Neural crest cell (in vitro differentiated cells): ENCODE measurements at places on chromosomes 1 and 21. TPM values are rescaled to one million over a fixed set of nuclear protein-coding genes. Genes with fewer than 3 reads are reported as not detected.

Gene TNNT2
- total RNA-seq, result not detected in 2 replicates

DNA sequence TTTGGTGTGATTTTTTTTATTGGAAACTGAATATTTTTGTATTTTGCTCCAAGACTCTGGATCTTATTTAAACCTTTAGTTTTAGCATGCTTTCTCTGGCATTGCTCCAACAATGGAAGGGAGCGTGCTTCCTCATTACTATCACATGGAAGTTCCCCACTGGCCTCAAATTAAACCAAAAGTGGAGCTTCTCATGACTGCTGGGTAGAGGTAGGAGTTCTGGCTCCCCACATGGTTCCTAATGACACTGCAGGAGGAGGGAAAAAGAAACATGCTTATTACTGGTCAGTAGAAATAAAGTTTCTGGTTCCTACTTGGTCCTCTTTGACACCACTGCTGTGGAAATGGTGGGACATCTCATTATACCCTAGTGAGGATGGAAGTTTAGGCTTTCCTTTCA is 310.5 kb downstream of the PTGER3 start:
- DNase-seq, result no peak

- peak; percentile 28 for DNase-seq
Observed at GRCh38 chr1:178379807-178380206, 117.0 kb downstream of the CLEC20A start.

DNA sequence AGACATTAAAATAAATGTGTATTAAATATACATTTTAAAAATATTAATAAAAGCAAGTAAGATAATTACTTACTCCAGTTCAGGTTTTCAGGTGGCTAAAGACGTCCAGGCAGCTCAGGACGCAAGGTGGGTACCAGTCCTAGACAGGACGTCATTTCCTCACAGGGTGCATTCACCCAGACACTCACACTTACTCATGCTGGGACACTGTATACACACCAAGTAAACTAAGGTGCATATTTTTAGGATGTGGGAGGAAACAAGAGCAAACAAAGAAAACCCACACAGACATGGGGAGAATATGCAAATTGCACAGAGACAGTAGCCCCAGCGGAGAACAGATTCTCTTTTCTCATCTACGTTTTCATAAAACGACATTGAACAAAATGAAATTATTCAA is 457.9 kb downstream of the BRINP3 start:
- no peak for DNase-seq

DNA sequence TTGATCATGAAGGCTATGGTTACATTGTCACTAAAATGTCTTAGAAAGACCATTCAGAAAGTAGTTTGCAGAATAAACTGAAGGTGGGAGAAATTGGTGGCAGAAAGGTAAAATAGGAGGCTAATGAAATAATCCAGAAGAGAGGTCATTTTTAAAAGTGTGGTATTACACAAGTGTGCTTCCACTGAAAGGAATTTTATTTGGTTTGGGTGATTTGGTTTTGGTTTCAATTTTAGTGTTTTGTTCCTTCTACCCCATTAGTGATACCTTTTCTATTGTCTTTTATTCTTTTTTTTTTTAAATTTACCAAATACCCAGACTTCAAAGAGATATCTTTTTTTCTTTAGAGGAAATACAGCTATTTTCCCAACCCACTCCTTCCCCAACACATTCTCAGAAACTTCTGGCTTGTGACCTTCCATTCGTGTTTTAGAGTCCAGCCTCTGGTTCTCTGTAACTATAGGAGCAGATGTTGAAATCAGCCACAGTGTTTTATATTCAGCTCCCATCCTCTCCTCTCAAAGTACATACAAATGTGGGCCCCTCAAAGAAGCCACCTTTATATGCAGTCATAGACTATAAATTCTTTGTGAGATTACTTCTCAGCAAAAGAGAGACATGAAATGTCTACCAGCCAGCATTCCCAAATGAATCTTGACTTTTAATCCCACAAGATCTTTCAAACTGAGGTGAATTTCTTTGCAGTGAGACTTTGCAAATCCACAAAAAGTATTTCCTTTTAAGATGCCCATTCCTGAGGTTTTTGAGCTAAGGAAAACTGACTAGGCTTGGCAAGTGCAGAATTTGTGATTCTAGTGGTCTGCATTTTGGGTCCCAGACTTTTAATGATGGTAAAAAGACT is 42.0 kb upstream of the PALMD start:
- no peak for DNase-seq

Gene GNG4
- total RNA-seq, result 35.2 and 38.2 TPM in 2 replicates

DNA sequence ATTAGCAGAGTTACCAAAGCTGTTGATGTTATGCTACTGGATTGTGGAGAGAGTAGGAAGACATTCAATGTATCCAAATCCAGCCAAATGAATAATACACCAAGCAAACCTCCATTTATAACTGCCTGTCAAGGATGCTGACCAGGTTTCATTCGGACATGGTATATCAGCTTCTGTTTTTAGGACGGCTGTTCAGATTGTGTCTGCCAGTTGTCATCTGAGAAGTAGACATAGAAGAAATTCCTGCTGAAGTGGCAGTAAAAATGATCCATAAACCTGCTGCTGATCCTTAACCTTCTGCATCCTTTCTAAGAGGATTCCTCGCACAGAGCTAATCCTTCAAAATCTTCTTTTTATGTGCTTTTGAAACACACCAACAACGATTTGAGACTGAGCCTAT is 663.6 kb upstream of the PLXNA2 start:
- no peak for DNase-seq

GRCh38 chr1:156775799-156776198 is 8.5 kb downstream of the PRCC start:
- DNase-seq, result no peak

Gene LIN28A
- total RNA-seq, result 445 and 455 TPM in 2 replicates

DNA sequence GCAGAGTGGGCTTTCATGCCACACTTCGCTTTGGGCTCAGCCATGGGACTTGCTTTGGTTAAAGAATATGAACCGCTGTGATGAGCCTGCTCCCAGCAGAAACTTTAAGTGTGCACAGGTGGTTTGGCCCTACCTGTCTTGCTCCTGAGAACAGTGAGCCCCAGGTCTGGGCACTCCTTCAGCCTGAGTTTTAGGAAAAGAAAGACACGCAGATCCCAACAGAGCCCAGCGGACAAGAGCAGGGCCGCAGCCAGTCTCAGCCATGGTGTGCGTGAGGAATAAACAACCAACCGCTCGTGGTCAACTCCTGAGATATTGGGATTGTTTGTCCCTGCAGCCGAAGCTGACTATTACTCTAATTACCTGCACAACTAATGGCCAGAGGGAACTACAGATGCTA is 217.1 kb upstream of the C1orf174 start:
- DNase-seq, result no peak

- DNase-seq, result no peak
Observed at GRCh38 chr21:20611008-20611407, 387.2 kb upstream of the NCAM2 start.

- no peak for DNase-seq
Observed at GRCh38 chr1:235013512-235013911, 115.1 kb downstream of the TOMM20 start.

DNA sequence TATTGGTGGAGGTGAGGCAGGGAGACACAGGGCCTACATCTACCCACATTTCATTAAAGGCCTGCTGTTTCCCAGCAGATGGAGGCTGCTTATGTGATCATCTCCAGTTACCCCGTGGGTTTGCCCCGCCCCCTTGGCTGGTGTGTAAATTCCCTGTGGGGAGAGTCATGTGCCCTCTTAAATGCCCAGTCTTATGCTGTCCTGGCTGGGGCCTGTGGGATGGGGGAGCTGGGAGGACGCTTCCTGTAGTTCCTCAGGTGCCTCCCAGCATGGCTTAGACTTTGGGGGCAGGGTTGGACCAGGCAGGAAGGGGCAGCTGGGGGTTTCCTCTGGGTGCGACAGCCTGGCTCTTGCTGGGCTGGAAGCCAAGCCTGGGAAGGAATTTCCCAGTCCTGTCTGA is 15.5 kb upstream of the CITED4 start:
- DNase-seq, result no peak

Gene HSD3B1
- total RNA-seq, result not detected in 2 replicates

- no peak for DNase-seq
Observed at GRCh38 chr1:145901312-145902021, 8.4 kb downstream of the ITGA10 start.

DNA sequence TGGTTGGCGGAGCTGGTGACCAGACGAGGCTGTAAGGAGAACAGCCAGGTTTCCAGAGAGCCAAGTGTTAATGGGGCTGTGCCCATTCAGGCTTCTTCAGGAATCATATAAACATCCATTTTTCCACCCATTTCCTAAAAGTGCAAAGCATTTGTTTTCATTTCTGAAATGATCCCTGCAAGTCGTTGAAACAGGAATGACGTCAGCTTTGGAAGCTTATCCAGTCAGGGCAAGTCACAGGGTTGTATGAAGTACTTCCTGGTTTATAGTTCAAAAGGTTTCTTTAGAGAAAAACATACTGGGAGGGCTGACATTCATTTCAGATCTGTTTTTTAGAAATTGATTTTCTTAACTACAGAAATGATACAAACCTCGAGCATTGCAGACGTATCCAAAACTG is 29.2 kb downstream of the IGSF5 start:
- no peak for DNase-seq

DNA sequence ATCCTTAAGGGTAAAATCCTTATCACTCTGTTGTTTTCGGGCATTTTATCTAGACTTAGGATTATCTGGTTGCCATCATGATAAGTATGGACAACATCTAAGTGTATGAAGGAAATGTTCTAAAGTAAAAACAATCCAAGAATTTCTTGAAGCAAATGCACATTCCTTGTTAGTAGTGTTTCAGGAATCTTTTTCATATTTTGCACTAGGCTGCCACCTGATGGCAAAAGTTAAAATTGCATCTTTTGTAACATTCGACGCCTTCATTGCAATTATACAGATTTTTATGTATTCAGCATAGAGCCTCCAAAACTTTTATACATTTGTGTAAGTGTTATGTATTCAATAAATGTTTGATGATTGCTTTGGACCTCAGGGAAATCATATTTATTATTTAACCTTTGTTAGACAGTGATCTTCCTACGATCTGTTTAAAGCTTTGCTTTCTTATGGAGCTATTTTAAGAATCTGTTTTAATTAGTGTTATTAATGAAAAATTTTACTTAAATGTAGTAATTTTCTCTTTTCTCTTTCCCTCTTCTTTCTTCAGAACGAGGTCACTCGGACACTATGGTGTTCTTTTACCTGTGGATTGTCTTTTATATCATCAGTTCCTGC is 49.4 kb upstream of the KIAA1614 start:
- peak; percentile 44 for DNase-seq

Gene NR1I3
- not detected in 2 replicates for total RNA-seq

- DNase-seq, result no peak
Observed at GRCh38 chr1:35585281-35585680, 12.2 kb downstream of the TFAP2E start.

DNA sequence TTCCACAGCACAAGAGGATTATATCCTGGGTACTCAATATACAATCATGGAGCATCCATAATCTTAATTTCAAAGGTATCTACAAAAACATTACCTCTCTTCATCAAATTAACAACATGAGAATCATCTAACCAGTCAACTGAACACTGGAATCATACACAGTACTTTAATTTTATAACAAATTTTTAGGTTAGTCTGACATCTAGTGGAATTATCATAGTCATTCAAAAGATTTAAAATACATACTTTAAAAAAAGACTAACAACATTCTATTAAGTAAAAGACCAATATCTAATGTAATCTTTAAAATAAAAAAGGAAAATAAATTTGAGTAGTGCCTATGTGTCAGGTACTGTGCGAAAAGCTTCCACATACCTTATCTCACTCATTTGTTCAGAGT is 16.8 kb upstream of the SH3GLB1 start:
- DNase-seq, result no peak

GRCh38 chr1:13732971-13733667 is 33.1 kb downstream of the PRDM2 start:
- no peak for DNase-seq

DNA sequence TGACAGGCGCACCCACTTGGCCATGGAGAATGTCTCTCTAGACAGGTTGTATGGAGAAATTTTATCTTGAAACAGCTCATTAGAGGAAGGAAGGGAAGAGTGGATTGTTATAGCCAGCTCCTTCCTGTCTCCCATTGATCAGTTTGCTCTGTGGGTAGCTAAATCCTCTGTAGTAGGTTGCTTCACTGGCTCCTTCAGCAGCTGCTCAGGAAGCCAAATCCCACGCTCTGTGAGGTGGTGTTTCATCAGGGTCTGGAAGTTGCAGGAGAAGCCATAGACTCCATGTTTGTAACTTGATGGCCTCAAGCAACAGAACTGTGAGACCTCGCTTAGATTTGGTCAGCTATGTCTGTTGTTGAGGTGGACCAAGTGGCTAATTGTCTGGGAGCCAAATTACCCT is 6.8 kb upstream of the NFYC start:
- DNase-seq, result no peak

DNA sequence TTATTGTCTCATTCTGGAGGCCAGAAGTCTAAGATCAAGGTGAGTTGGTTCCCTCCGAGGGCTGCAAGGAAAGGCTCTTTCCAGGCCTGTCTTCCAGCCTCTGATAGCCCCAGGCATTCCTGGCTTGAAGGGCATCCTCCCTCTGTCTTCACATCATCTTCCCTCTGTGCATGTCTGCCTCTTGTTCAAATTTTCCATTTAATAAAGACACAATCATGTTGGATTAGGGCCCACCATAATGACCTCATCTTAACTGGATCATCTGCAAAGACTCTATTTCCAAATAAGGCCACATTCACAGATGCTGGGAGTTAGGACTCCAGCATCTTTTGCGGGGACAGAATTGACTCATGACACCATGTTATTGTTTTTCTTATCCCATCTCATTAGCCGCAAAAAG is 24.5 kb downstream of the HUNK start:
- DNase-seq, result no peak

DNA sequence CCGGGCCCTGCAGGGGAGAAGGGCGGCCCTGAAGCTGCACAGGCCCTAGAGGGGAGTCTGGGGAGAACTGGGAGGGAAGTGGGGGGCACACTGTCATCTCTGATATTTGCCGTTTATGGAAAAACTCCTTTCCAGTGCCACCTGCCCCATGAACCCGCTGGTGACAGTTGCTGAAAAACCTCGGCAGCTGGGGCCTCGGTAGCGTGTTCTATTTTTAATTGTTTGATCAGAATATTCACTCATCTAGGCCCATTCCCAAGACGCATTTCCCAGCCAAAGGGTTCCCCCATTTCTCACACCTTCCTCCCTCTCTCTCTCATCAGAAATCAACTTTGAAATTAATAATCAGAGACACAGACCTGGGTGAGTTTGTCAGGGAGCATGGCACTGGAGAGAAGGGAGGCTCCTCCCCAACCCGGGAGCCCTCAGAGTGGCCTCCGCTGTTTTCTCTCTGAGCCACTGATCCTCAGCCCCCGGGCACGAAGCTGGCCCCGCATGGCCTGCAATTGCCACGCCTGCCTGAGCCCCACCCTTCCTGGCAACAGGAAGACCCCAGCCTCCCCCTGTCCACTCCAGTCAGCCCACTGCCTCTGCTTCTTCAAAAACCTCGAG is 111.1 kb downstream of the CASZ1 start:
- no peak for DNase-seq

Gene LCA5L
- total RNA-seq, result 1.2 and 1.4 TPM in 2 replicates

DNA sequence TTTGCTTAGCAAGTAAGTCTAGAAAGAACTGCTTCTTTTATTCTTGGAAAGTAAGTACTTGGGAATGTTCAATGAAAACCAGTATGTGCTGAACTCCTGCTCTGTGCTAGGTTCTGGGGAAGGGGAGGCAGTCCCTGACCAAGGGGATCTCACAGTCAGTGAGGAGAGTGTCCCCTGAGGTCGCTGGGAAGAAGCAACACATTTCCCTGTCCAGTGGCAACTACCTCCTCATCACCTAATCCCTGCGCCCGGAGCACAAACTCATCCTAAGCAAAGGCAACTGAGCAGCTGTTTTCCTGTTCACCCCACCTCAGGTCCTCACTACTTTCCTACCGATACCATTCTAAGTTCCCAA is 61.7 kb upstream of the ANGPTL1 start:
- DNase-seq, result no peak
